Heart left ventricle (tissue), 16 donors: ENCODE measurements at places on chromosomes 4 and X.

DNA sequence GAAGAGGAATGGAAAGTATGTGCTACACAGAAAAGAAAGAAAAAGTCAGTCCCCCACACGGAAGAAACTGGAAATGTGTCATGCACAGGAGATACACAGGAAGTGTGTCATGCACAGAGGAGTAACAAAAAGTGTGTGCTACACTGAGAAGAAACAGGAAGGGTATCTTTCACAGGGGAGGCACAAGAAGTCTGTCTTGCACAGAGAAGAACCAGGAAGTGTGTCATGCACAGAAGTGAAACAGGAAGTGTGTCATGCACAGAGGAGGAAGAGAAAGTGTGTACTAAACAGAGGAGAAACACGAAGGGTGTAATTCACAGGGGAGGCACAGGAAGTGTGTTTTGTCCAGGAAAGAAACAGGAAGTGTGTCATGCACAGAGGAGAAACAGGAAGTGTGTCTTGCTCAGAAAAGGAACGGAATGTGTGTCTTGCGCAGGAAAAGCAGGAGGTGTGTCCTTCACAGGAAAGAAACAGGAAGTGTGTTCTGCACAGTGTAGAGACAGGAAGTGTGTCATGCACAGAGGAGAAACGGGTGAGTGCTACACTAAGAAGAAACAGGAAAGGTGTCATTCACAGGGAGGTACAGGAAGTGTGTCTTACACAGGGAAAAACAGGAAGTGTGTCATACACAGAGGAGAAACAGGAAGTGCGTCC is 527.2 kb upstream of the PRKX start:
- DNase-seq: no peak

DNA sequence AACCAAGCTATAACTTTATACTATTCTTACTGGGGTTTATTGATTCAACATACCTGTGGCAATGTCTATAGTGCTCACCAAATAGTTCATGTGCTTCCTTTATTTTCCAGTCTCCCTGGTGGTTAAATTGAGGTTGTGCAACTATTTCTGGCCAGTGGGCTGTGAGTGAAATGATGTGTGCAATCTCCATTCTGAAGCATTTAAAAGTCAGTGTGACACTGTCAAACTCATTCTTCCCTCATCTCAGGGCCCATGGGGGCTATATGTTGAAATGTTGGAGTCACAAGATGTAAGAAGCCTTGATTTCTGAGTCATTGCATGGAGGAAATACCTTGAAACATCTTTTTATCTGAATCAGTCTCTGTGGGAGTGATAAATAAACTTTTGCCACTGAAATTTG is 414.3 kb upstream of the RPS6KA3 start:
- DNase-seq: no peak

DNA sequence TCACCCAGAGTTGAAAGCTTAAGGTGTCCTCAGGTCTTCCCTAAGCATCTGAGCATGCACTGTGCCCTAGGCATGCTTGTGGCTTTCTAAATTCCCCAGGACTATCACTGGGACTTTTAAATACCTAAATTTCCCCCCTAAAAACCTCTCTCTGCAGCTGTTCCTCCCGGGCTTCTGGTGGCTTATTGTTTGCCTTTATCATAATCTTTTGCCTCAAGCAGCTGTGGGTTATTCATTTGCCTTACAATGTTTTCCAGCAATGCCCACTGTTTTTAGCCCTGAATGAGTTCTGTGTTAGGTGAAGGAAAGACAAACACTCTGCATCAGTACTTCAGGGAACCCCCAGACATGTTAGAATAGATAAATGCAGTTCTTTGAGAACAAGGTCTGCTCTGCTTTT is 455.0 kb downstream of the ZIC3 start:
- DNase-seq: no peak

DNA sequence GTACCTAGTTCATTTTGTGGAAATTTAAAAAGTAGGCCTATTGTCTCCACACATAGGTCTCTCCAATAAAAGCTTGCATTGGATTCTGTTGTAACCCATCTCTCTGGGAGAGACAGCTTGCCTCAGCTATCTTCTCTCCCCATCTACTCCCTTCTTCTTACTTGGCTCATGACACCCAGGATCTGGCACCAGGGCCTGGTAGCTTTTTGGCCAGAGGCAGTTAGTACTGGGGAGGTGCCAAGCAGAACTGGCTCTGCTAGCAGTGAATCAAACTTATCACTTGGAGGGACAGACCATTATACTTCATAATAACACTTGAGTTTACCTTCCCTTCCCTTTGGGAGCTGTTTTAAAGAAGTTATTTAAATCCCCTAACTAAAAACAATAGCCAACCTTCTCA is 31.8 kb downstream of the PLAC1 start:
- DNase-seq: no peak

GRCh38 chr4:19728773-19729172 is 522.9 kb upstream of the SLIT2 start:
- no peak for DNase-seq

DNA sequence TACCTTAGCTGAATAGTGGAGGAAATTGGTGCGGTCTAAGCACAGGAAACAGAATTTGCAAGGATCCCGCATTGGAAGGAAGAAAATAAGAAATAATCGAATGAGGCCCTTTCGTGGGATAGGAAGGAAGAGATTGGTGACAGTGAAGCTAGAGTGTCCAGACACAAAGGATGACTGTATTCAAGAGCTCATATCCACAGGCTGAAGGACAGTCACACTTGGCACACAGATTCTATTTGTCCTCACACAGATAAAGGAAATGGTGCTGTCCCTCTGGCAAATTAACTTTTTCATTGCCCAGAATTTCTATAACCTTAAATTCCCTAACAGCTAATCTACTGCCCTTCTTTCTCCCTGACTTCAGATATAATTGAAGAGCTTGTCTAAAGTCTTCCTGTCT is 2188.9 kb upstream of the TENM3 start:
- no peak for DNase-seq

DNA sequence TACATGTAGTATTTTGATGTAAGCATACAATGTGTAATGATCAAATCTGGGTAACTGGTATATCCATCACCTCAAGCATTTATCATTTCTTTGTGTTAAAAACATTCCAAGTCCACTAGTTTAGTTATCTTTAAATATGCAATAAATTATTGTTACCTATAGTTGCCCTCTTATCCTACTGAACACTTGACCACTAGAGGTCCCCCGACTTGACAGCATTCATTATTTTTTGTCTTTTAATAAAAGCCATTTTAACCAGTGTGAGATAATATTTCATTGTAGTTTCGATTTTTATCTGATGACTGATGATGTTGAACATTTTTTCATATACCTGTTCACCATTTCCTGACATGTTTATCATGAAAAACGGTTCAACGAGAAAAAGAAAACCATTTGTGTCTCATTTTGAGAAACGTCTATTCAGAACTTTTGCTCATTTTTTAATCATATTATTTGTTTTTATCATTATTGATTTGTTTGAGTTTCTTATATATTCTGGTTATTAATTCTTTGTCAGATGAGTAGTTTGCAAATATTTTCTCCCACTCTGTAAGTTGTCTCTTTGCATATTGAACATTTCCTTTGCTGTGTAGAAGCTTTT is 199.0 kb upstream of the CXXC4 start:
- no peak for DNase-seq

DNA sequence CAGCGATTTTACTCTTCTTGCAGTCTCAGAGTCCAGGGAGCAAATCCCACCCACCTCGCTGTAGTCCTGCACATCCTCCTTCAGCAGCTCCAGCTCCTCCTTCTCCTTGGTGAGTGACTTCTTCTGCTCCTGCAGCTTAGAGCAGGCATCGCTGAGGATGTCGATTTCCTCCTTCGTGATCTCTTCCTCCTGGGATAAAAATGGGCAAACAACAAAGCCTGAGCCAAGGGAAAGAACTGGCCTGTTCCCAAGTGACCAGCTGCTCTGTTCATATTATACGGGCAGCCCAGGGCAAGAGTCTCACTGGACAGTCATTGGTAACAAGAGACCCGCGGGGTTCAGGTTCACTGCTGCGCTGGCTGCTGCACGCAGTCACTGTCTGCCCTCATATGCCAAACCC is 26.2 kb downstream of the FGFR3 start:
- DNase-seq: no peak

DNA sequence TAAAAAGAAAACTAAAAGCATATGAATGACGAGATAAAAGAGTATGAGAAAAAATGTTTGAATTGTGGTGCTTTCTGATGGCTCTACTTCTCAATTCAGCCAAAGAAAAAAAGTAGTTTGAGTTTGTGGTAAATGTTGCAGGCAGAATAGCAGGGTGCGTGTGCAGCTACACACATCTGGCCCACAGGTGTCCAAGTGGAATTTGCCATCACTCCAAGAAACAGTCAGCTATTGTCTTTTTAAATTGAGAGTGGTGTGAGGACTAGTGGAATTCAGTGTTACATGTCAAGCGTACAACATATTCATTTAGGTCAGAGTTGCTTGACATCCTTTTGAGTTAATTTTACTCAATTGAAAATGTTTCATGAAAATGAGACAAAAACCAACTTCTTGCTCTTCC is 424.8 kb upstream of the MAD2L1 start:
- no peak for DNase-seq

- no peak for DNase-seq
These were observed at the start of gene GLRA2 for GRCh38 chrX:14529290-14529989. Gene GLRA2, plus strand, starts transcription at chrX:14529536. Its CDS starts 522 bp downstream, at chrX:14530058.

- no peak for DNase-seq
These were observed 46.7 kb upstream of the TEX13A start for GRCh38 chrX:105267167-105267566.

DNA sequence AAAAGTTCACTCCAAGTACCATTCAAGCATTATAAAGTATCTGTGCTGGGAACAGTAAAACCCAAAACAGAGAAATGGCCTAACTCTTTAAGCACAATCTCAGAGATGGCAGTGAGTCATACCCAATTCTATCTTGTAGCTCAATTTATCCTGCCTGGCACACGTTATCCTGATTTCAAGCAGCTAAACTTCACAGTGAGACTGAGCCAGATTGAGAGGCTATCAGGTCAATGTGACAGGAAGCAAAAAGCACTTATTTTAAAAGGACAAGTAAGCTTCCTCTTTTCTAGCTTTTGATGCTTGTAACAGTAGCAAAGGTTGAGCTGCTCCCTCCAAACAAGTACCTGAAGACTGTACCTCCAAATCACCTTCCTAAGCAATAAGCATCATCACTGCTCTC is 324.9 kb downstream of the NAF1 start:
- no peak for DNase-seq

DNA sequence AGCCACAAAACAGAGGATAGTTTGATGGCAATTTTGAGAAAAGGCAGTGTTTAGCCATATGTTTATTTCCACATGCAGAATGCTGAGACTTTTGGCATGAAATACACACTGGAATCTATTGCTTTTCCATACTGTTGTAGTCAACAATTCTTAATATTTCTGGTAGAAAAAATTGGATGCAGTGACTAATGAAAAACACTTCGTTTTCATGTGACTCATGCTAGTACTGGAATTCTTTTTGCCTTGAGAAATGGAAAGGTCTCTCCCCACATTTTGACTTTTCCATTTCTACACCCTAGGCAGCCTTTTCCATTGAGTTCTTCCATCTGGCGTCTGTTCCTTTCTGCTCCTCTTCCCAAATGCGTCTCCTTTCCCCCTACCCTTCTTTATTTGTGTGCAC is 425.2 kb upstream of the FTHL17 start:
- no peak for DNase-seq

GRCh38 chrX:50577326-50577725 is 106.7 kb upstream of the DGKK start:
- no peak for DNase-seq

GRCh38 chr4:150116506-150116905 is 38.3 kb downstream of the DCLK2 start:
- no peak for DNase-seq

DNA sequence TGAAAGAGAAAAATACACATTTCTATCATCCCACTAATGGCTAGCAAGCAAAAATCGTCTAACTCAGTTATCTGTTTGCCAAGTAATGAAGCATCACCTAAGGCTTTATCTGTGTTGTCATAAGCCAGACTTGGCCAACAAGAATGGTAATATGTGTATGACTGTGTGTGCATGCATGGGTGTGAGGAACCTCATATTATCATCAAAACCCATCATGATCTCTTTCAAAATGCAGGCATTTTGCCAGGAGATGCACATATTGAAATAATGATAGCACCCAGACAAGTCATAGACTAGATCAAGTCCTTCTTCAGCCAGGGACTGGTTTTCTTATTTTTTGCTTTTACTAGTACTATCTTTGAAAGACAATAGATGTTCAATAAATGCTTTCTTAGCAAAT is 172.5 kb upstream of the FMR1 start:
- no peak for DNase-seq

DNA sequence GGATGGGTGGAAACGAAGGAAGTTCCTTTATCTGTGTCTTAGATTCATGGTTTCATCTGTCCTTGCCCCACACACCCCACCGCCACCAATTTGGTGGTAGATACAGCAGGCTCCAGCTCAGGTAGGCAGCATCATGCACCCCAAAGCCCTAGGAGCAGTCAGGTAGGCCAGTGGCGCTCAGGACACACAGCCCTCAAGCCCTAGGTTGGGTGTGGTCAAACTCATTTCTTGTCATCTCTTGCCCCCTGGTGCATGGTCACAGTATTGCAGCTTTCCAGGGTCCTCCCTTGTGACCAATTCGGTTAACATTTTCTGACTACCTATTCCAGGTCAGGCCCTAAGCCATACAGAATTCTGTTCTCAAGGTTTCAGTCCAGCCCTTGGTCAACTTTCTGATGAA is 14.5 kb upstream of the PRRG3 start:
- DNase-seq: no peak

GRCh38 chr4:52868133-52868532 is 6.0 kb downstream of the RASL11B start:
- peak; percentile 86 for DNase-seq

- DNase-seq: peak; percentile 62
These were observed 10.1 kb downstream of the WDR1 start for GRCh38 chr4:10106421-10107039.

DNA sequence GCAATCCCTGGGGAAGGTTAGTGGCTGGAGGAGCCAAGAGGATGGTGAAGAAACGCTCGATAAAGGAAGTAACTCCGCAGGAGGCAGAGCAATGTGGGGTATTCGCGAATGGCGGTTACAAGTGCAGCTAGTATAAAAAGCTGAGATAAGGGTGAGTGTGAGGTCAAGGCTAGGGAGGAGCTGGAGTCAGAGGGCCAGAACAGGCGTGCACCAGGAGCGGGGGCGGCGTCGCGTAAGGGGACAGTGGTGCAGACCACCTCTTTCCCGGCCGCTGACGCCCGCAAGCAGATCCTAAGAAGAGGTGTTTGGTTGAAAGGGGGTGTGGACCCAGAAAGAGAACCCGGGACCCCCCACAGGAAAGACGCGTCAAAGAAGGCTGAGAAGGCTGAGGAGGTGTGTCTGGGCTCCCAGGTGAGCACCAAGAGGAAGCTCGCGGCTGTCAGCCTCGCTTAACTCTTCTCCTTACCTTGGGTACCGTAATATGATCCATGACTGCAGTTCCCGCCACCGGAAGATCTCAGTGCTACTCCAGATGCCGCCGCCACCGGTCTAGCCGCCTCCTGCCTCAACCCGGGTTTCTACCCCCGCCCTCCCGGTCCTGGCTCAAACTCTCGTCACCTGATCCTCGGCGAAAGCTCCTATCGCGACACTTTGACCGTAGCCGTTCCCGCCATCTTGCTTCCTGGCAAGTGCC is at the start of gene MTMR8:
TSS of gene MTMR8 (minus strand) at position 579 of the 694 bp plus-strand sequence. CDS start at position 490, 89 bp downstream.
- peak; percentile 67 for DNase-seq
